ENCODE measurements at places on chromosomes 4 and X. TPM values are rescaled to one million over a fixed set of nuclear protein-coding genes. Genes with fewer than 3 reads are reported as not detected.

- H3K27me3 ChIP-seq: no peaks in the 10 kb centered on the region
- no peaks in the 10 kb centered on the region for H3K36me3 ChIP-seq
- no peaks in the 10 kb centered on the region for H3K4me1 ChIP-seq
- H3K4me3 ChIP-seq: no peak overlapping the region
These were observed 547.8 kb upstream of the PCDH7 start for GRCh38 chr4:30172416-30172815.

DNA sequence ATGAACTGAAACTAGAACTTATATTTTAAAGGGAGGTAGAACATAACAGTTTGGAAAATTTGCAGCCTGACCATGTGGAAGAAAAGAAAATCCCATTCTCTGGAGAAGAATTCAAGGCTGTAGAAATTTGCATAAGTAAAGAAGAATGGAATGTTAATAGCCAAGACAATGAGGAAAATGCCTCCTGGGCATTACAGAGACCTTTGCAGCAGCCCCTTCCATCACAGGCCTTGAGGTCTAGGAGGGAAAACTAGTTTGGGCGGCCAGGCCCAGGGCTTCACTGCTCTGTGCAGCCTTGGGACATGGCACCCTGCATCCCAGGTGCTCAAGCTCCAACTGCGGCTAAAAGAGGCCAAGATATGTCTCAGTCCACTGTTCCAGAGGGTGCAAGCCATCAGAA, 1506.8 kb downstream of the PCDH18 start:
- no peak overlapping the region for H3K27ac ChIP-seq
- no peaks in the 10 kb centered on the region for H3K27me3 ChIP-seq
- no peaks in the 10 kb centered on the region for H3K4me1 ChIP-seq
- no peaks in the 10 kb centered on the region for H3K36me3 ChIP-seq
- no peak for DNase-seq
- no peak overlapping the region for H3K4me3 ChIP-seq

Gene GATA1
- total RNA-seq: not detected

- H3K4me3 ChIP-seq: no peak overlapping the region
- H3K4me1 ChIP-seq: peaks cover 6% of the 10 kb centered on the region
- DNase-seq: no peak
- H3K27ac ChIP-seq: no peak overlapping the region
These were observed 42.8 kb upstream of the KLF3 start for GRCh38 chr4:38621028-38621684.

Gene MAGEA9
- total RNA-seq: not detected

GRCh38 chr4:36012503-36012902, 231.8 kb downstream of the ARAP2 start:
- no peaks in the 10 kb centered on the region for H3K36me3 ChIP-seq
- DNase-seq: no peak
- no peak overlapping the region for H3K4me3 ChIP-seq
- no peak overlapping the region for H3K27ac ChIP-seq
- H3K4me1 ChIP-seq: no peaks in the 10 kb centered on the region
- H3K27me3 ChIP-seq: no peaks in the 10 kb centered on the region

DNA sequence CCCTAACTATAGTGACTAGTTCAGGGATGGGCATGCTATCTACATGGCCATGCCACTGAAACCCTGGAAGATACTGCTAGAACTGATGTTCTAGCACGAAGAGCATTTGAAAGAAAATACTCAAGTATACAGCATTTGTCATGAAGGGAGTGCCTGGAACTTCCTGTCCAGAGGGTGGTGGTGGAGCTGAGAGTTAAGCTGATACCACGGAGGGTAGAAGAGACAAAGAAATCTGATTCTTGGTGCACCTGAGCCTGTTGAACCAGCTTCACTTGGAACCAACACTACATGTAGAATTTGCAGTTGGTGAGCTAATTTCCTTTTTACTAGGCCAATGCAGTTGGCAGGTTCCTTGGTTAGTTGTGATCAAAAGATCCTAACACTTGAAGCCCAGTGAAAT, 116.4 kb downstream of the CCNG2 start:
- no peak for DNase-seq
- no peak overlapping the region for H3K27ac ChIP-seq
- H3K4me1 ChIP-seq: no peaks in the 10 kb centered on the region

Gene MAOA
- 287 TPM for total RNA-seq
